A549 treated with DMSO at 1 μM for 4 hours (cell line): ENCODE measurements at places on chromosomes 3 and 15. TPM values are rescaled to one million over a fixed set of nuclear protein-coding genes. Genes with fewer than 3 reads are reported as not detected.

CPLX3 gene
- 0.06 TPM in 1 of 5 replicates, not detected in the others for total RNA-seq

MRPS25 gene
- 39.5 to 64.1 TPM (median 56.4 TPM) in 5 replicates for total RNA-seq

PRR20G gene
- total RNA-seq: 0.07 to 0.15 TPM in 2 of 5 replicates, not detected in the others

HTR3D gene
- not detected in 5 replicates for total RNA-seq

PLCB2 gene
- 0.39 to 1.3 TPM (median 0.79 TPM) in 5 replicates for total RNA-seq

CCDC39 gene
- 0.13 TPM in 1 of 5 replicates, not detected in the others for total RNA-seq

FILIP1L gene
- total RNA-seq: 0.05 to 0.08 TPM (median 0.07 TPM) in 4 of 5 replicates, not detected in the other

AHSG gene
- total RNA-seq: 0.08 TPM in 1 of 5 replicates, not detected in the others

CFAP100 gene
- total RNA-seq: not detected in 5 replicates

COL8A1 gene
- total RNA-seq: not detected in 5 replicates

SH3GL3 gene
- total RNA-seq: 0.64 to 0.75 TPM (median 0.67 TPM) in 5 replicates

C3orf49 gene
- total RNA-seq: not detected in 5 replicates

ISLR gene
- total RNA-seq: 0.15 to 0.41 TPM (median 0.25 TPM) in 5 replicates

SLC22A13 gene
- total RNA-seq: 0.05 to 0.09 TPM in 2 of 5 replicates, not detected in the others

LMAN1L gene
- not detected in 5 replicates for total RNA-seq

GABRG3 gene
- 0.12 to 0.60 TPM (median 0.36 TPM) in 5 replicates for total RNA-seq

GP5 gene
- 0.03 to 0.07 TPM in 2 of 5 replicates, not detected in the others for total RNA-seq

BOC gene
- 6.9 to 8.7 TPM (median 7.5 TPM) in 5 replicates for total RNA-seq

FAM3D gene
- not detected in 5 replicates for total RNA-seq

SLC12A1 gene
- total RNA-seq: not detected in 5 replicates

GABRR3 gene
- total RNA-seq: not detected in 5 replicates

SLC24A5 gene
- total RNA-seq: not detected in 5 replicates

DISP2 gene
- 0.32 to 1.3 TPM (median 1.2 TPM) in 5 replicates for total RNA-seq

TGFBR2 gene
- 43.5 to 52.1 TPM (median 48.3 TPM) in 5 replicates for total RNA-seq

VEPH1 gene
- 0.07 to 0.14 TPM (median 0.07 TPM) in 3 of 5 replicates, not detected in the others for total RNA-seq

SLC27A2 gene
- 24.3 to 34.4 TPM (median 28.5 TPM) in 5 replicates for total RNA-seq

ZNF385D gene
- total RNA-seq: not detected in 5 replicates

STAC gene
- total RNA-seq: 1.8 to 3.1 TPM (median 2.8 TPM) in 5 replicates

EOMES gene
- total RNA-seq: 1.3 to 2.4 TPM (median 2.1 TPM) in 5 replicates

CFAP20DC gene
- 1.7 to 3.7 TPM (median 2.7 TPM) in 5 replicates for total RNA-seq

TNIK gene
- total RNA-seq: 2.2 to 2.9 TPM (median 2.4 TPM) in 5 replicates

GORASP1 gene
- total RNA-seq: 31.3 to 34.1 TPM (median 32.8 TPM) in 5 replicates

CLDN11 gene
- total RNA-seq: 0.07 to 0.24 TPM (median 0.13 TPM) in 4 of 5 replicates, not detected in the other

CD86 gene
- total RNA-seq: not detected in 5 replicates

EOGT gene
- 8.6 to 14.3 TPM (median 10.8 TPM) in 5 replicates for total RNA-seq

CLRN1 gene
- total RNA-seq: not detected in 5 replicates
